ENCODE measurements at places on chromosomes 2 and 18. TPM values are rescaled to one million over a fixed set of nuclear protein-coding genes. Genes with fewer than 3 reads are reported as not detected.

The NAT8 gene
- 1.9 TPM for total RNA-seq

The LONRF2 gene
- not detected for total RNA-seq

The OTOS gene
- total RNA-seq: not detected

The TBR1 gene
- not detected for total RNA-seq

The HAAO gene
- 42.7 TPM for total RNA-seq

The MYO5B gene
- total RNA-seq: 24.0 TPM

The GPR39 gene
- 0.51 TPM for total RNA-seq

The UGT1A10 gene
- 0.10 TPM for total RNA-seq

The LCT gene
- not detected for total RNA-seq

The SNORC gene
- total RNA-seq: 48.5 TPM

The COL4A3 gene
- total RNA-seq: not detected

The ALLC gene
- 0.11 TPM for total RNA-seq

The ACADL gene
- not detected for total RNA-seq

The DPY30 gene
- total RNA-seq: 165 TPM

The TCF23 gene
- 0.04 TPM for total RNA-seq

The SIGLEC15 gene
- not detected for total RNA-seq

The TOGARAM2 gene
- not detected for total RNA-seq

The SRD5A2 gene
- total RNA-seq: not detected

The UPP2 gene
- total RNA-seq: not detected
